ENCODE measurements at places on chromosomes 11 and 22.

GRCh38 chr11:84117394-84117793, 831.2 kb upstream of the CCDC90B start:
- DNase-seq, result no peak

- DNase-seq, result no peak
These were observed 16.5 kb upstream of the PRR5 start for GRCh38 chr22:44685384-44686056.

- no peak for DNase-seq
These were observed 318.9 kb downstream of the NTM start for GRCh38 chr11:131689049-131689925.

- DNase-seq, result no peak
These were observed 26.0 kb upstream of the TCF20 start for GRCh38 chr22:42296381-42296853.

DNA sequence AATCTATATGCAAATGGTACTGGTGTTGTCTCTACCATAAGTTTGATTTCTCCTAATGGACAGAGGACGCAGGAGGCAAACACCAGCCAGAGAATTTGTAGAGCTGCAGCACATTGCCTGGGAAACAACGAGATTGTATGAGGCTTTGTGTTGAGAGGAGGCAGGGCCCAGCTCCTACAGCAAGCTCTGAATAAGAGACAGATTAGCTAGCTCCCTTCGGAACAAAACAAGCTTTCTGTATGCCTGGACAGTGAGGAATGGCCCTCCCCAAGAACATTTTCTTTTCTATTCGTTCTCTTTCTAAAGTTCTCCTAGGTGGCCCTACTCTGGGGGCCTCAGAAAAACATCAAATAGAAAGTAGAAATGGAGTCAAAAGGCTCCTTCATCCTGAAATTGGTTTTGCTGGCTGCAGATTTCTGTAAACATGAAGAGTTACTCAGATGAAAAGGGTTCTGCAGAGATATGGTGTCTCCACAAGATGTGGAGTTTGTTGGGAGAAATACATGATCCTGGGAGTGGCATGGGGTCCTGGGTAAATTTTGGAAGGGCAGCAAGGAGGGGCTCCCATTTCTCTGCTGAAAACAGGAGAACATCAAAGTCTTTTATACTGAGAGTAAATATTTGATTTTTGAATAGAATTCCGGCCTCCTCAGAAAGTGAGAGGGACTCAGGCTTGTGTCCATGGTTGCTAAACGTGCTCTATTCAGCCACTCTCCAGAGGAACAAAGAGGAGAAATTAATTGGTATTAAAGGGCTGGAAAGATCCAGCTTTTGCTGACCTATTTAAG, 6.8 kb upstream of the HEPACAM start:
- no peak for DNase-seq

GRCh38 chr11:117610045-117610444, 187.0 kb downstream of the DSCAML1 start:
- no peak for DNase-seq

- peak; percentile 18 for DNase-seq
These were observed 2.8 kb downstream of the GALNT18 start for GRCh38 chr11:11618973-11619435.

- DNase-seq, result no peak
These were observed 3.4 kb upstream of the MUC5B start for GRCh38 chr11:1219446-1219833.

DNA sequence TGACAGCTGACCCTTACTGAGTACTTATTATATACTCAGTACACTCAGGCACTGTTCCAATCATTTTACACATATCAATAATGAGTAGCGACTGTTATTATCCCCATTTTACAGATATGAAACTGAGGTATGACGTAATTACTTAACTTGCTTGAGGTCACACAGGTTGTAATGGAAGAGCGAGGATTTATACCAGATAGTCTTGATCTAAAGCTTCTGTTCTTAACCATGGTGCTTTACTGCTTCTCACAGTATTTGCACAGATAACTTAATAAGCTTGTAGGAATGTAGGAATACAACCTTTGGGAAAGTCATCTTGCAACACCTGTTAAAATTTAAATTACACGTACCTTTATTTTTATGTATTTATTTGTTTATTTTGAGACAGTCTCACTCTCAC, 31.7 kb upstream of the TMEM135 start:
- no peak for DNase-seq

GRCh38 chr11:104625246-104625645, 273.0 kb downstream of the CASP12 start:
- DNase-seq, result no peak

DNA sequence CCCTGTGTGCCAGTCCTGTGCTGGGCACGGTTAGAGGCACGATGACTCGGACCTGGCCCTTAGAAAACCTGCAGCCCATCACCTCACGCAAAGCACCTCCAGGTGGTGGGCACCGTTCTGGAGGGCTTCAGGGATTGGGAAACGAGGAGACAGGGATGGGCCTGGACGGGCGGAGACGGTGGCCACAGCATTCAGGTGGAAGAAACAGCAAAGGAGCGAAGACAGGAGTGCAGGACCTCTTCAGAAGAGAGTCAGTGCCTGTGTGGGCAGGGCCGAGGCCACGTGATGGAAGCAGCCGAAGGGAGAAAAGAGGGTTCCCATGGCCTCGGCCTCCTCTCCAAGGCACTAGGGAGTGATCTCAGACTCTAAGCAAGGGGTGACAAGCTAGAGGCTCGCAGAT, 8.1 kb upstream of the SLC22A12 start:
- DNase-seq, result no peak

- no peak for DNase-seq
These were observed 8.6 kb downstream of the TAB1 start for GRCh38 chr22:39408173-39408572.

DNA sequence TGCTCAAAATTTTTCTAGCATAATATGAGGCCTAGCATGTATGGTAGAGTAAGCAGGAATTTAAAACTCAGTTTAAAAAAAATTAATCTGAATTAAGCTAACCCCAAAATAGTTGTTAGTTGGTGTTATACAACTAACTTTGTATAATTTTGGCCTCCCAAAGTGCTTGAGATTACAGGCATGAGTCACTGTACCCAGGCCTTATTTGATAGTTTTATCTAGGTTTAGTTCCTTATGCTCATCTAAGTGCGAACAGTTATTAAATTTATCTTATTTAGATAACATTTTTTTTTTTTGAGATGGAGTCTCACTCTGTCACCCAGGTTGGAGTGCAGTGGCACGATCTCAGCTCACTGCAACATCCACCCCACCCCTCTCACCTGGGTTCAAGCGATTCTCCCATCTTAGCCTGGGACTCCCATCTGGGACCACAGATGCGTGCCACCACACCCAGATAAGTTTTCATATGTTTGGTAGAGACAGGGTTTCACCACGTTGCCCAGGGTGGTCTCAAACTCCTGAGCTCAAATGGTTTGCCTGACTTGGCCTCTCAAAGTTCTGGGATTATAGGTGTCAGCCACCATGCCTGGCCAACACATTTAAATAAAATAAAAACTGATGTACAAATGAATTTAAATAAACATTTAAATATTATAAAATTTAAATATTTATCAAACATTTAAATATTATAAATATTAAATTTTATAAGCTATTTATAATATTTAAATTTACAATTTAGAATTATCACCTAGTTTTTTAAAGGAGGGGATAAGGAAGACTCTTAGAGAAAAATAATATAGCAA, 7.5 kb downstream of the IL18 start:
- no peak for DNase-seq

- no peak for DNase-seq
These were observed 228.9 kb downstream of the CTTN start for GRCh38 chr11:70627219-70627618.

- DNase-seq, result no peak
These were observed 265.8 kb upstream of the POU2AF2 start for GRCh38 chr11:110979696-110980095.

DNA sequence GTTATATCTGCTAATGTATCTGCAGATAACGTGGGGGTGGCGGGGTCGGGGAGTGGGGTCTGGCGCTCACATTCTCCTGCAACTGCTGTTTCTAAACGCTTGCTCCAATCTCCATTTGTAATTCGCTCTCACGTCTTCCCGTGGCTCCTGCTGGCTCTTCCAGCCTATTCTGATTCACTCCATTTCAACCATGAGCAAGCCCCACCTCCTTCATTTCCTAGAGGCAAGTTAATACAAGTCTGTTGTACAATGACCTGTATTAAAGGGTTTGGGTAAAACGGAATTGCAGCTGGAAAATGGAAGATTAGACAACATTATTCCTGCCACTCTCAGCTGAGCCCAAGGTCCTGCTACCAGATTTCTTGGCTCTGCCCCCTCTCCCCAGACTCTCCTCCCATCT, 132.3 kb downstream of the CSNK2A3 start:
- DNase-seq, result no peak

GRCh38 chr11:83520849-83521248, 234.7 kb upstream of the CCDC90B start:
- DNase-seq, result no peak

All from 8988T (cell line).